ENCODE measurements at places on chromosomes 2 and 18.

- no peak for DNase-seq
Measured at GRCh38 chr2:112566104-112566503, 18.3 kb upstream of the CHCHD5 start.

GRCh38 chr18:36665952-36666351, 162.8 kb downstream of the TPGS2 start:
- no peak for DNase-seq

- peak; percentile 23 for DNase-seq
Measured at GRCh38 chr2:176997074-176997791, 215.4 kb upstream of the HNRNPA3 start.

DNA sequence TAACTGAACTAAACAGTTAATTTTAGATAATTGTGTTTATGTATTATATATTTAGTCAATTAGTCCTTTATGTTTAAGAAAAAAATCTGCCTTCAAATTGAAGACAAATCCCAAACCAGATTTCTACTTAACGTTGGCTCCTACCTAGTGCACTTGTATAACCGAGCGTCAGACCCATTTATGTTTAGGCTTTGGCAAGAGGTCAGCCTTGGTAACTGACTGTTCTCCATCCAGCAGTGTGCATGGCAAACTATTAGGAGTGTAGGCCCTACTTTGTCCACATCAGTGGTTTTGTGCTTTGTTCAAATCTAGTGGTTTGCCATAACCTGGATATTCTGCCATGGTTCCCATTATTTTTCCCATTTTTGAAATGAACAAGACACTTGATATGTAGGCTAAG, 114.8 kb downstream of the MIB1 start:
- DNase-seq, result no peak

GRCh38 chr2:47259829-47260228, 104.7 kb upstream of the STPG4 start:
- DNase-seq, result no peak

DNA sequence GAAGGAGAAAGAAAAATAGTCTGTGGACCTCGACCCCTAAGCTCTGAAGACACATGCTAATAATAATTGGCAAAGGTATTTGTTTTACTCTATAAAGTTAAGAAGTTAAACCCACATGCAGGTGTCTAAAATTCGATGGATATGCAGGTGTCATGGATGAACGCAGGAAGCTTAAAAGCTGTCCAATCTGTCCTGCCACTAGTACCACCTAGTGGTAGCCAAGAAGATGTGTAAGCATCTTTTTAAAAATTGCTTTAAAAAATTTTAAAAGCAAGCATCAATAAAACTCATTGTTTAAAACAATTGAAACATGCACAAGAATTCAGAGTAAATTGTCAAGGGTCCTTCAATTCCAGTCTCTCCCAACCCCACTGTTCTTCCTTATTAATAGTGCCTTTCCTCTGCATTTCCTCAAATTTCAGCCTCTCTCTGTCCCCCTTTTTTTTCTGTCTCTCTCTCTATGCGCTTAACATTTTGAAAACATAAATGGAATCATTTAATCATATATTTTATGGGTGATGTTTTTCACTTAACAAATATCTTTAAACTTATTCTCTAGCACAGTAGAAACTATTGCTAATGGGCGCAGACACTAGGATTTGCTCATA, 30.6 kb upstream of the PPP3R1 start:
- DNase-seq, result peak; percentile 62

GRCh38 chr2:37323176-37323780, 1.4 kb downstream of the PRKD3 start:
- DNase-seq, result no peak

GRCh38 chr2:98761909-98762308, 31.0 kb upstream of the MGAT4A start:
- DNase-seq, result no peak

- no peak for DNase-seq
Measured at GRCh38 chr2:213065583-213066442, 85.6 kb downstream of the IKZF2 start.

GRCh38 chr2:200042102-200042735, 86.8 kb downstream of the MAIP1 start:
- DNase-seq, result no peak

DNA sequence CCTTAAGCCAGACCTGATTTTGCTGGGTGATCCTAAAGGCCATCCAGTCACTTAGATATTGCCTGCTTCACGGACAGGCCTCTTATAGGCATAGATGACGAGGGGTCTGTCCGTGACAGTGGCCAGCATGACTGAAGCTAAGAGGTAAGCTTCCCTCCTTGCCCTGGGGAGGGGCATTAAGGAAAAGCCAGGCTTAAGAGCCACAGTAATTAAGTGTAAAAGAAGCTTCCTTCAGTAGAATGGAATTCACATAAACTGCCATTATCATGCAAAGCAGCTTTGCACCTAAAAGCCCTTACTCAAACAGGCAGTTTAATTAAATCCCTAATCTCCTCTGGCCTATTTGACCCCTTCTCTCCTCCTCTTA, 99.4 kb upstream of the PKDCC start:
- DNase-seq, result no peak

DNA sequence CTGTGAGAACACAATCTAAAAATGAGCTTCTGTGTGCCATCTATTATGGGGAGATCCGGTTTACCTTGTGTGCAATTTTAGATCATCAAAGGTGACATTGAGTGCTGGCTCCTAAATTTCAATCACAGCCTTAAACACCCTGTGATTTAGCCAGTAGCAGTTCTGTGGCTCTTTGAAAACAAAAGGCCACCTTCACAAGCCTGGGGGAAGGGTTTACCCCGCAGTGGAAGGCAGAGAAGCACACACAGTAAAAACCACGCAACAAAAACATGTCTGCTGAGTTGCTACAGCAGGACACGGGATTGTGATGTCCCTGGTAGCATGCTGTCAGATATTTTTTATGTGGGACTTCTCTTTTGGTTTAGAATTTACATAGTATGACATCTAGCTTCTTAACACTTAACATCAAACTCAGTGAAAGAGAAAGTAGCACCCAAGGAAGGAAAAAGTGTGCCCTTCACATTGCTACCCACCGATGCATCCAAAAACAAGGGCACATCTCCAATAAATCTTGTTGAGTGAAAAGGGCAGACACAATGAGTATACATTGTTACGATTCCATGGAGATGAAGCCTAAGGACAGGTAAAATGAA, 56.1 kb upstream of the RNF152 start:
- DNase-seq, result no peak

DNA sequence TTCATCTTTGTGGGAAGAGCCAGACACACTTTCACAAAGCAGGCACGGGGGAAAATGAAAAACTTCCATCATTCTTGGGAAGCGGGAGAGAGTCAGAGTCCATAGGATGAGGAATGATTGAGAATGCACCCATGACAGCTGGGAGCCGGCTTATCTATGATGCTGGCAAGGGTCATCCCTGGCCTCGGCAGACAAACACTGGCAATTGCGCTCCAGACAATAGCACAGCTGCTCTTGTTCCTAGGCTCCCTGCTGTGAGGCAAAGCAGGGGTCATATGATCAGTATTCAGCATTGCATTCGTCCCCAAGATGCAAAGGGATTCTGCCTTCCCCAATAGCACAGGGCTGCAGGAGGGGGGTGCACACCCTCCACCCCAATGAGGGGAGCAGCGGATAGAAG, 33.0 kb downstream of the CYRIA start:
- no peak for DNase-seq

DNA sequence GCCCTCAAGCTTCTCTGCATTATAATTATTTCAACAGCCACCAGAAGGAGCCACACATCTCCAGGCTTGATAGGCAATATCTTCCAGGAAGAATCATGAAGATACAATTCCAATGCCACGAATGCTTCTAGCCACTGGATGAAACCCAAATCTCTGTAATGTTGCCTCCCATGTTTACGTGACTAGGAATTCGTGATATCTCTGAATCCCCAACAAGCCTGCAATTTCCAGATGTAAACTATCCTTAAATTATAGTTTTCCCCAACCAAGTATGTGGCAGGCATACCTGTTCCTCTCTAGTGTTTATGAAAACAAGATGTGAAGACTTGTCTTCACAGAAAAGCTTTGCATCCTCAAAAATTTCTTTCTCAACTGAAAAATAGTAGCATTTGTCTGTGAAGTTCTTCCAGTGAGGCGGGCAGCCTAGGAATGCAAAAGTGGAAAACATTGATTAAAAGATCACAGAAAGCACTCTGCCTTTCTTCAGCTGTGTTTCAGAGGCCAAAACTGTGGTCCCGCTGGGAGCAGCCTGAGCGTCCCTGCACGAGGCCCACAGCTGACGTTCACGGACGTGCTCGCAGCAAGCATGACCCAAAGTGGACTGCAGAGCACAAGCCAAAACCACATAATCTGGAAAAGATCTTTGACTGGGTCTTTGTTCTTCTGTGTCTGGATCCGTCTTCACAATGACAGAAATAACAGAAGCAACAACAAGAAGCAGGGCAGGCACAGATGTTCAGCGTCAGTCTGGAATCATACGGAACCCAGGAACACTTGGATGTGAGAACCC, 65.1 kb upstream of the THOC1 start:
- no peak for DNase-seq

DNA sequence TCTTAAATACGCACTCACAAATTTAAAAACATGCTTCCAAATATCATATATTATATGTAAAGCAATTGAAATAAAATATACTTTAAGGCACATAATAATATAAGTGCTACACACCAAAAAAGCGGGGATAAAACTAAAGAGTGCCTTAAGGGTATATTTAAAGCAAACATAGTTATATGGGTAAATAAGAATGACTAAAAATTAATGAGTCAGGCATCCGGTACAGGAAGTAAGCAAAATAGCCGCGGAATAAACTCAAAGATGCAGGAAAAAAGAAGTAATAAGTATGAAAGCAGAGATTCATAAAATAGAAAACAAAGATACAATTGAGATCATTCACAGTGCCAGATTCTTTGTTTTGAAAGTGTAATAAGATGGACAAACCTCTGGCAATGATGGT, 503.5 kb upstream of the SOX11 start:
- DNase-seq, result no peak

DNA sequence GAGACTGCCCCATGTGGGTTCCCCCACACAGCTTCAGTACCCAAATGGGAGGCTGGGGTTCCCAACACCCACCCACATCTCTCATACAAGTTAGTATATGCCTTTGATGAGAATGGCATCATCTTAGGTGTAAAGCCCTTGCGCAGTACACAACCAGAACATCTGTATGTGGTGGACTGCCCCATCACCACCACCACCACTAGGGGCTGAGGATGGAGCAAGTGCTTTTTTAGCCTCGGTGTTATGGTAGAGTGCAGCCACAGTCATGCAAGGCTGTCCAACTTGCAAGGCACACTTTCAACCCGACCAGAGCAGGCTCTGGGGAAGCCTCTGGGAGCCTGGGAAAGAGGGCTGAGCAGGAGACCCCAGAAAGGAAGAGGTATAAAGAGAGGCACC, 241.2 kb downstream of the TFCP2L1 start:
- DNase-seq, result no peak

DNA sequence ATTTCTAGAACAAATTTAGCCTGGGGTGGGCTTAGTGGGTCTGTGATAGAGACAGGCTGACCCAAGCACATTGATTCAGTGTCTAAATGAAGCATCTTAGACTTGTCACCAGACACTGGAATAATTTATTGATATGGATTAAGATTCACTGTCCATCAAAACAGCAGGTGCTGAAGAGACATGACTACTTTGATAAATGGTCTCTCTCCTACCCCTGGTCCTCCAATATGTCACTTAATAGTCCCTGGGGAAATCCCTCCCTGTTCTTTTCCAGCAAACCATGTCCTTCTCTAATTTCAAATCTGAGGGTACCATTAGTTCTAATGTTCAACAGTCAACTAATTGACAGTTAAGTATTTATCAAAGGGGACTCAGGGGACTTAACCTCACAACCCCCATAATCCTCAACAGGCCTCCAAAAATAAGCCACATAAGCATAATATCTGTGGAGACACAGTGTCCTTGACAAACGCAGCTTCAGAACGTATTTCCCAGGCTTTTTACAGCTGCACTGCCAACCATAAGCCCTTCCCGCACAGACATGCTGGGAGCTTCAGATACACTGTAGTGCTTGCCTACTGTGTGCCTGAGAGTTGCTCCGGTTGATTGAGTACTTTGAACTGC, 391.0 kb downstream of the THSD7B start:
- DNase-seq, result no peak

DNA sequence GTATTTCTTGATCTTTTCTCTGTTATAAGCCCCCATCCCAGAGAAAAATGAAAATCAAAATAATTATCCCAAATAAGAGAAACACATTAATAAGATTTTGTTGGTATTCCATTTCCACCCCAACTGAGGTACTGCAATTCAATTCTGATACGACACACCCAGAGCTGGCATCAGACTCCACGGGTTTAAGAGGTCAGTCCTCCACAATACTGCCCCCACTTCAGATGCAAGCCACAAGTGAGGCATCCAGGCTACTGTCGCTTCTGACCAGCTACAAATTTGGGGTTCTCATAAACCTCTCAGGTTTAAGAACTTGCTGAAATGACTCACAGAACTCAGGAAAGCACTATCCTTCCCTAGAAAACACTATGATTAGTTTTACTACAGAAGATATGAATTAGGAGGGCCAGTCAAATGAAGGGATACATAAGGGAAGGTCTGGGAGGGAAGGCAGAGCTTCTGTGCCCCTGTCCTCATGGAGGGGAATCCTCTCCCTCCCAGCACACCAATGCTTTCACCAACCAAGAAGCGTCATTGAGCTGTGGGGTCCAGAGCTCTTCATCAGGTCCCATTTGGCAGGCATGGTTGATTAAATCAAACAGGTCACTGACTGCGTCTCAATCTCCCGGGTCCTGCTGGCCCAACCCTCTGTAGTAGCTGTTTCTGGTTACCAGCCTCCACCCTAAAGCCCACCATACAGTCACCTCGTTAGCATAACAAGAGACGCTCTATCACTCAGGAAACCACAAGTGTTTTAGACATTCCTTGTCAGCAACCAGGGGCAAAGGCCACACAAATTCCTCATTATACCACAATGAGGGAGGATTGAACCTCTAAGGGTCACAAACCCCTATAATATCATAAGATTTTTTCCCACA, 46.2 kb downstream of the IWS1 start:
- DNase-seq, result no peak

GRCh38 chr18:42330296-42330695, 375.3 kb downstream of the PIK3C3 start:
- DNase-seq, result no peak

- no peak for DNase-seq
Measured at GRCh38 chr2:38527338-38528007, 75.3 kb downstream of the HNRNPLL start.

- DNase-seq, result no peak
Measured at GRCh38 chr2:129757915-129758783, 221.3 kb upstream of the RAB6C start.

GRCh38 chr18:427005-427404, 73.5 kb downstream of the COLEC12 start:
- DNase-seq, result no peak

DNA sequence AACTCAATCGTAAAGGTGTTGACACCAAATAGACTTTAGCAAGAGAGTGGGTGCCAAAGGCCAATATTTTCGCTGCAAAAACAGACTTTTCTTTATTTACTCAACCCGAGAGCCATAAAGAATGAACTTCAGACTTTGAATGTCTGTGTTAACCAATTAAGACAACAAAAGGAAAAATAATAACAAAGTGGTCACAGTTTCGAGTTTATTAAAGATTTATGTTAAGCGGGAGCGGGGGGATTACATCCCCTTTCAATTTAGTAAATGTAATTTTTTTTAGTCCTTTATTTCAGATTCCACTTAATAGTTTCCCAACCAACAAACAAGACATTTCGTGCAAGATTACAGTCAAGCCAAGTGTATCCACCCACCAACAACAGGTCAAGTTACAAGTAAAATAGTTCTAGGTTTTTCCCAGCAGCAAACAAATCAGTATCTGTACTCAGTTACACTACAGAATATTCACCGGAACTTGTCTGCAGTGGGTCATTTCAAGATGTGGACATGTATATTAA, 9.0 kb downstream of the CDH2 start:
- no peak for DNase-seq

- DNase-seq, result no peak
Measured at GRCh38 chr2:64839844-64840243, 149.4 kb upstream of the SLC1A4 start.

Measured in CD4-positive, alpha-beta T cell treated with Interleukin-17A for 1 hour (primary cell).